ENCODE measurements at places on chromosomes 5 and 9.

DNA sequence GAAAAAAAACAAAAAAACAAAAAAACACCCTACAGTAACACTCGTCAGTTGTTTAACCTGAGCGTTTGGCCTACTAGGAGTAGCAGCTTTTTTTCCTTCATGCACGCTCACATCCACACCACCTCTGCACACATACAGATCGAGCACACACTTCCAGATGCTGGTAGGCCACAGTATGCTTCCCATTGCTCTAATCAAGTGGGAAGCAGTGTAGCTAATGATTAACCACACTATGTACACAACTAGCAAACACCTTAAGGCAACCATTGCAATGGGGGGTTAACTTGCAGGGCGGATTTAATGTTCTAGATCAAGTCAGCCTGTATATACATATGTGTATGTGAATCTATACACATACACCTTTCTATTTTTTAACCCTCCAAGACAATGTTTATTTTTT lies 65.5 kb upstream of the GLRX start:
- DNase-seq = no peak

- peak; percentile 83 for DNase-seq
Measured at GRCh38 chr5:170262061-170263045, 29.6 kb downstream of the C5orf58 start.

DNA sequence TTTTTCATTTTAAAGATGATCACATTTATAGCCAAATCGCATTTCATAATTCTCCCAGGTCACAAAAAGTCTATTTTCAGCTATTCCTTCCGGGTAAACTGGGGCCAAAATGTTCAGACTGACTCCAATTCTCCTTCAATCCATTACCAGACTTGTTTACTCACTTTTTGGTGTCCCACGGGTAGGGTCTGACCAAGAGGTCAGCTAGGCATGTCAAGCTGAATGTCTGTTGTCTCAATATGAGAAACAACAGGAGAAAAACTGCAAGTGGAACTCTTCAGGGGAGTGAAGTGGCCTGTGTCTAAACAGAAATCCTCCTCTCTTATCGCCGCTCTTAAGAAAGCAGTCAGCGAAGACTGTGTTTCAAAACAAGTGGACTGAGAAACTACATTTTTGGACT lies 171.3 kb downstream of the APBA1 start:
- no peak for DNase-seq

GRCh38 chr9:94085062-94085639 lies 887 bp downstream of the PTPDC1 start:
- DNase-seq = no peak

GRCh38 chr9:36867241-36867640 lies 166.8 kb downstream of the PAX5 start:
- DNase-seq = no peak

DNA sequence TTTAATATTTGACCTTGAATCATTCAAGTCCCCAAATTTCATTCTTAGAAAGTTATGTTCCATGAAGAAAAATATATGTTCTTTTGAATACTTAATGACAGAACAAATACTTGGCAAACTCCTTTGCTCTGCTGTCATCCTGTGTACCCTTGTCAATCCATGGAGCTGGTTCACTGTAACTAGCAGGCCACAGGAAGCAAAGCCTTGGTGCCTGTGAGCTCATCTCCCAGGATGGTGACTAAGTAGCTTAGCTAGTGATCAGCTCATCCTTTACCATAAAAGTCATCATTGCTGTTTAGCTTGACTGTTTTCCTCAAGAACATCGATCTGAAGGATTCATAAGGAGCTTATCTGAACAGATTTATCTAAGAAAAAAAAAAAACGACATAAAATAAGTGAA lies 65.4 kb downstream of the WDR41 start:
- no peak for DNase-seq

- no peak for DNase-seq
Measured at GRCh38 chr5:169832304-169832703, 148.0 kb downstream of the INSYN2B start.

DNA sequence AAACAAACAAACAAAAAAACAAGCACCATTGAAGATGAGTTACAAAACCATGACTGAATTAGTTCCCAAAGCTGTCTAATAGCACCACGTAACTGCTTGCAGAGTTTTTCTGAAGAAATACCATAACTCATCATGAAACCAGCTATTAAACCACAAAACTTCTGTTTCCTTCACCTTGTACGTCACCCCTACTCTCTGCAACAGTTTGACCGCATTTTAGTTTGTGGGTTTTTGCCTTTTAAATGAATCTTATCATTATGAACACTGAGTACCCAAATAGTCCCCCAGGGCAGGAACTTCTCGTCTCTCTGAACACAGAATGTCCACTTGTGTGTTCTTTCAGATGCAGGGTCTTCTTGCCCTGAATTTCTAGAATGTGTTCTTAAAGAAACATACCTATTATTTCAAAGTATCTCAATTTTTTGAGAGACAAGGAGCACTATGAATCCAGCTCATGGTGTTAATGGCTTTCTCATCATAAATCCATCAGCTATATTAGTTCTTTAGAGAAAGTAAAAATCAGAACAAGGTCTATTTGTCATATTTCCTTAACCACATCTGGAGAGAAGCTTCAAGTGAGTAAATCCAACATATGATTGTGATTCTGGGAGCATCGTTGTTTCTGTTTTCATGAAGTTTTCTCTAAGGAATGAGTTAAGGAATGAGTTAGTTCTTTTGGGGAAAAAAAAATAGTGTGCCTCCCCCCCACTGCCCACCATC lies 210.6 kb downstream of the AUH start:
- peak; percentile 80 for DNase-seq

DNA sequence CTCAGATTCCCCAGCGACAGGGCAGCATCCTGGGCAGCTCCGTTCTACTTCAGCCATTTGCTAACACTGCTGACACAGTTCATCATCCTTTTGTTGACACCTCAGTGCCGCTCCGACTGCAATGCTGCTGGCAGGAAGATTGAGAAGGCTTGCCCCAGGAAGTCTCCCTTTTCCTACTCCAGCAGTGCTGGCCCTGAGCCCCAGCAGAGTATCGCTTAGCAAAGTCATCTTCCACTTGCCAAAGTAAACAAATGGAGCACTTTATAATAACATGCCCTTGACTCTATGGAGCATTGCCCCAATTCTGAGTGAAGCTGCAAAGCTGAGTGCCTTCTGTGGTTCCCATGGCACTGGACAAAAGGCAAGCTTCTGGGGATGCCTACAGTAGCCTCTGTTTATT lies 32.2 kb downstream of the PRLR start:
- DNase-seq = no peak

DNA sequence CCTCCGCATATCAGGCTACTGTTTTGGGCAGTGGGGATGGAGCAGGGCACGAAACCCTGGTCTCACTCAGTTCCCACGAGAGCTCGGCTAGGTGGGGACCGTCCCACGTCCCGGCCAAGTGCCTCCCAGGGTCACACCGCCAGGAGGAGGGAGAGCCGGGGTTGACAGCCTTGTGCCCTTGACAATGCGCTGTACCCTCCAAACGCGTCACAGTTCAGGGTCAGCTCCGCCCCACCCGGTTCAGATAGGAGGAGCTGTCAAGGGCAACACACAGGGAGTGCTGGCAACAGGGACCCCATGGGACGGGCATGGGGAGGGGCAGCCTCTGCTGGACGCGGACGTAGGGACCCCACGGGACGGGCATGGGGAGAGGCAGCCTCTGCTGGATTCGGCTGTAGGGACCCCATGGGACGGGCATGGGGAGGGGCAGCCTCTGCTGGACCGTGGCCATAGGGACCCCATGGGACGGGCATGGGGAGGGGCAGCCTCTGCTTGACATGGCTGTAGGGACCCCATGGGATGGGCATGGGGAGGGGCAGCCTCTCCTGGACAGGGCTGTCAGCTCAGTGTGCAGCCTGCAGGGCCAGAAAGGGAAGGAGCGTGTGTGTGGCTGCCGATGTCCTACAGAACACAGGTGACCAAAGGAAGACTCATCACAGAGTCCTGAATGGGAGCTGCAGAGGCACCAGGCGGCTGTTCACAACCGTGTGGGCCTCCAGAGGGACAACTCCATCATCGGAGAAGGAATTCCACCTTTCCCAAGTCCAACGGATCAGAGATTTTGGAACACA lies 29.4 kb downstream of the PNPLA7 start:
- no peak for DNase-seq

DNA sequence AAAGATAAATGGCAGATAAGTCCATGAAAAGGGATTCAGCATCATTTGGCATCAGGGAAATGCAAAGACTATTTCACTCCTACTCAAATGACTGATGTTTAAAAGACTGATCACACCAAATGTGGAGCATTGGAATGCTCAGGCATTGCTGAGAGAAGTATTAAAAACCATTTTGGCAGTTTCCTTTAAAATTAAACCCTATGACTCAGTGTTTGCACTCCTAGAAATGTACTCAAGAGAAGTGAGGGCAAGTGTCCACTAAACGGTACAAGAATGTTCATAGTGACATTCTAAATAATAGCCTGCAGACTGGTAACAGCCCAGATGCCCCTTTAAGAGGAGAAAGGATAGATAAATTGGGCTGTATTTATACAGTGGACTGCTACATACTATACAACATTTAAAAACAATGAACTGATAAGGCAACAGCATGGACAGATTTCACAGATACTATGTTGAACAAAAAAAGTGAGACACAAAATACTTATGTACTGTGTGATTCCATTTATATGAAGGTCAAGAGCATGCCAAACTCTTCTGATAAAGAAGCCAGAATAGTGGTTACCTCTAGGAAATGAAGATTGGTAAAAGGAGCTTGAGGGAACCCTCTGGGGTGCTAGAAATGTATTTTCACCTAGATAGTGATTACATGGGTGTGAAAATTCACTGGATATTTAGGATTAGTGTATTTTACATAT lies 24.6 kb downstream of the APC start:
- DNase-seq = no peak

DNA sequence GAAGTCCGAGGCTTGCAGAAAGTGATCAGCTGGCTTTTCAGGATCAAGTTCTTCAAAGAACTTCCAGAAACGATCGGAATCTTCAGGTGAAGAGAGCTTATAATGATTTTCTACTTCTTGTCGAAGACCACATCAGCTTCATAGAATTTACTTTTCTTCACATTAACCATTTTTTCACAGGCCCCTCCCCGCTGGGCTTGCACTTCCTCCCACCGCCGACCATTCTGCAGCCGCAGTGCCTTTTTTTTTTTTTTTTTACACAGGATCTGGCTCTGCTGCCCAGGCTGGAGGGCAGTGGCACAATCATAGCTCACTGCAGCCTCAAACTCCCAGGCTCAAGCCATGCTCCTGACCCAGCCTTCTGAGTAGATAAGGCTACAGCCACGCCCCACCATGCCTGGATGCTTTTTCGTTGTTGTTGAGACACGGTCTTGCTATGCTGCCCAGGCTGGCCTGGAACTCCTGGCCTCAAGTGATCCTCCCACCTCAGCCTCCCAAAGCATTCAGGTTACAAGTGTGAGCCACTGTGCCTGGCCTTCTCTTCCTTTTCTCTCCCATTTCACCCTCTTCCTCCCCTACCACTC lies 15.3 kb upstream of the RNF130 start:
- no peak for DNase-seq

GRCh38 chr9:134940236-134941208 lies 22.8 kb upstream of the FCN1 start:
- no peak for DNase-seq

DNA sequence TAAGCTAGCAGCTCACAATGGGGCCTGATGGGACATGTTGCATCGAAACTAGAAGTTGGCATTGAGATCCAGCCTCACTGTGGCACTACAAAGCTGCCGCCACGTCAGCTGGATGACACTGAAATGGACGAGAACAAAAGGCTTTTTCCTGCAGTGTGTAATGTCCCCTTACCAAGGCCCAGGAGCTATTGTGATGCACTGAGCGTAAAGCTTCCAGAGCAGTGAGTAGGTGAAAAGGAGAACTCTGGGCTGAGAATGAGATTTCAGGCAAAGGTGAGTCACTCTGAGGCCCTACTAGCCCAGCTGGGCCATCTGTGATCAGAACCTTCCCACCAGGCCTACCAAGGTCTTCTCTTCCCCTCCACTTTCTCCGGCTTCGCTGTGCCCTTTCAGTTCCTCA lies 528.1 kb upstream of the KLF4 start:
- DNase-seq = no peak

GRCh38 chr5:1405121-1405520 lies 40.1 kb downstream of the SLC6A3 start:
- DNase-seq = no peak

DNA sequence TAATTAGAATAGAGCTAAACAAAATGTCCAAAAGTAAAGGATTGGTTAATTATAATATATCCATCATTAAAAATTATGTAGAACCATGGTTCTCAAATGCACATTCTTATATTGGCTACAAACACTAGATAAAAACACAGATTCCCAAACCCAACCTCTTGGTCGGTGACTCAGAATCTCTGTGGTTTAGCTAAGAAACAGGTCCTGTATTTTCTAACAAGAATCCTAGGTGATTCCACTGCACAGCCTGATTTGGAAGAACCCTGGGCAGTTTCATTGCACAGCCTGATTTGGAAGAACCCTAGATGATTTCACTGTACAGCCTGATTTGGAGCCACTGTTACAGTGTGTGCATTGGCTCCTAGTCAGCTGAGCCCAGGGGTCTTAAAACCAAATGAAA lies 67.9 kb downstream of the KIAA1958 start:
- no peak for DNase-seq

DNA sequence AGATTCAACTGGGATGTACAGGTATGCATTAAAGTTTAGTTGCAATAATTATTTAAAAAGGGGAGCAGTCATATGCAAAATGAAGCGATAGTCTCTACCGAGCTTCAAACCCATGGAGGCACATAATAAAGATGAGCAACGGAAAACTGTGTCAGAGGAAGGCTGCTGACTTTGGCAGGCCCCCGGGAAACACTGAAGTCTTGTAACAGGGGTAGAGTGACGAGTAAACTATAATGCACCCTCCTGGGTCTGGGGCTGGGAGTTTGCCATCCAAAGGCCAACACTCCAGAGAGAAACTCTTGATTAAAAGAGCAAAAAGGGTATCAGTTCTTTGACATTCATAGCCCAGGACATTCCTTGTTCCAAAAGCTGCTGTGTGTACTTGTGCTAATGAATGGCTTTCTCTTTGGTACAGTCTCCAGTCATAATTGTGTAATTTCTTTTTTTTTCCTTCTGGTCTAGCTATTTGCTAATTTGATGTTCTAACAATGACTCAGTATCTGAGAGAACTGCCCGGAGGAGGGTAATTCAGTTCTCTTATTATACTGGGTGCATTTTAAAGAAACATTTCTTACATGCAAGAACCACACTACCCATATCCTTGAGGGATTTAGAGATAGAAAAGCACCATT lies 59.2 kb downstream of the TNC start:
- no peak for DNase-seq

- DNase-seq = peak; percentile 41
Measured at GRCh38 chr5:97162045-97162444, 19.6 kb upstream of the LIX1 start.

DNA sequence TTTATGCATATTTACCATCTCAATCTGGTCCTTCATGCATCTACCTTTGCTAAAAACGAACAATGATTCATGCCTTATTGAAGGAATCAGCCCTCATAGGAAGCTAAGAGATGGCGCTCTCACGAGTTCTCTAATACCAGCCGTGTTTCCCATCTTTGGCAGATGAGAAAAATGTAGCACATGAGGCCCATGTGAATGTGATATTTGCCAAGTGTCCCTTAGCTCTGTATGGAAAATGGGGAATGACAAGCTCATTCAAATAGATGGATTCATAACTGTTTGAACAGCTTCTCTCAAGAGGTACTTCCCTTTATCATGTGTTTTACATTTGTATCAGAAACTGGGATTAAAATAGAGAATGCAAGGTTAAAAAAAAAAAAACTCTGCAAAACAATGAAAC lies 66.1 kb downstream of the TTC39B start:
- no peak for DNase-seq

Data from central memory CD4-positive, alpha-beta T cell (primary cell).